Naive thymus-derived CD4-positive, alpha-beta T cell (primary cell): ENCODE measurements at places on chromosomes 4 and X. TPM values are rescaled to one million over a fixed set of nuclear protein-coding genes. Genes with fewer than 3 reads are reported as not detected.

Gene FAM9B
- total RNA-seq: not detected in 2 replicates

Gene TCEAL9
- total RNA-seq: 1.0 TPM

DNA sequence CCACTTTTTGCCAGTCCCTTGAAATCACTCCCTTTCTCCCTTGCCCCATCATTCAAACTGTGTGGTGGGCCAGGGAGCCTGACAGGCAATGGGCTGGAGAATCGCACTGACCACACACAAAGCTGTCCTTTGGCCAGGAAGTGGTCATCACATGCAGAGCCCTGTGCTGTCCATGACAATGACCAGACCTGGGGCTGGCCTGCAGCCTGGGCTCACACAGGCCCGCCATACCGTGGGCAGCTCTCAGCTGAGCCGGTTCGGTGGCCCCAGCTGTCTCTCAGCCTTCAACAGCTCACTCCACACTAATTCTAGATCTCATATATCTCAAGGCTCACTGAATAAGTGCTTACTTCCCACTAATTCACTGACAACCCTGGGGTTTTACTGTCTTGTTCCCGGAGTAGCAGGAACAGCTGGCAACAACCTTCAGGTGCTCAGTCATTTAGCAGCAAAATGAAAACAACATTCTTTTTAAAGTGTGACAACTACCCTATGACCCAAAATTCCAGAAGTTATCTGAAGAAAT is 48.0 kb downstream of the USP46 start:
- no peaks in the 10 kb centered on the region for H3K36me3 ChIP-seq
- H3K27ac ChIP-seq: no peak overlapping the region
- no peak for DNase-seq
- H3K27me3 ChIP-seq: no peaks in the 10 kb centered on the region

GRCh38 chr4:107299646-107300045 is 263.5 kb upstream of the DKK2 start:
- no peak overlapping the region for H3K27ac ChIP-seq
- no peak for DNase-seq
- no peak overlapping the region for H3K4me3 ChIP-seq
- H3K4me1 ChIP-seq: no peaks in the 10 kb centered on the region
- H3K27me3 ChIP-seq: no peaks in the 10 kb centered on the region
- H3K36me3 ChIP-seq: no peaks in the 10 kb centered on the region

DNA sequence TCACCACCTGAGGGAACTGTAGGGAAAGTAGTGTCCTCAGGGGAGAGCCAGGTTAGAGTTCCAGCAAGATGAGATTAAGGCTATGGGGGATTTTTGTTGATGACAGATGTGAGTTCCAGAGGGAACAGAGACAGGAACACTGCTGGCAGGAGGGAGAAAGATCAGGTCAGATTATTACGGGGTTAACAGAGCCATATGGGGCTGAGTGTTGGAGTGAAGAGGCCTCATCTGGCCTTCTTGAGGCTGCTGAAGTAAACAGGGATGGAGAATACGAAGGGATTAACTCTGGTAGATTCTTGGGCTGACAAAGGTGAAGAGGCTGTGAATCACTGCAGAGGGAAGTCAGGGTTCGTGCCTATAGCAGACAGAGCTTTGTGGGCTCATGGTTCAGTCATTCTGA is 47.9 kb upstream of the POU4F2 start:
- no peak overlapping the region for H3K27ac ChIP-seq
- no peak overlapping the region for H3K4me3 ChIP-seq
- H3K4me1 ChIP-seq: no peaks in the 10 kb centered on the region

DNA sequence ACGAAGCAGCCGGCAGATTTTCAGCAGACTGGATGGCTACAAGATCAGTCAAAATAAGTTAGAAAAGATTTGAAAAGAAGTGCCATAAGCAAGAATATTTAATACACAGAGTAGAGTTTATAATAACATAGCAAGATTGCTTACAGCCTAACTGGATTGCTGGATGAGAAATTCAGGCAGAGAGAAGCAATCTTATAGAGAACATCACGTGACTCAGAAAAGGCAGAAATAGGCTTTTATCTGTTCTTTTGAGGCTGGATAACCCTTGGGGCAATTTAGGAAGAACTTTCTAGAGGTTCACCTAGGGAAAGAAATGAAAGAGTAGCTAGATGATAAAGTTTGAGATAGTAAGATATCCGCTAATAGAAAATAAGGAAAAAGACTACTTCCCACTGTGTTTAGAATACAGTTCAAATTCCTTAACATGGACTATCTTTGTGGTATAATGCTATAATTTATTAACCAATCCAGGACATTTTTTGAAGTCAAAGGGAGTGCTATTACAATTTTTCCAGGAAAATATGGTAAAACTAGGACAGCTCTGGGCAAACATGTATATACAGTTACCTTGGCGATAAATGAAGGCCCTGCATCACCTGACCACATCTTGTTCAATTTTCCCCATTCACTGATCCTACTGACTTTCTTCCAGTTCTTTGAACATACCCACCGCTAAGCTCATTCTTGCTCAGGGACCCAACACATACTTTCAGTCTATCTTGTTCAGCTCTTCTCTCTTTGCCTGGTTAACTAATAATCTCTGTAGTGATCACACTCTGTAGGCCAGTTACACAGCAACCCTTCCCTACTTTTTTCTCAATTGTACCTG is 12.7 kb upstream of the SPCS3 start:
- DNase-seq: no peak
- no peaks in the 10 kb centered on the region for H3K27me3 ChIP-seq
- H3K4me3 ChIP-seq: no peak overlapping the region
- no peaks in the 10 kb centered on the region for H3K36me3 ChIP-seq

Gene TMEM164
- total RNA-seq: 16.3 TPM

GRCh38 chrX:20361890-20362262 is 95.2 kb upstream of the RPS6KA3 start:
- DNase-seq: no peak
- H3K27me3 ChIP-seq: no peaks in the 10 kb centered on the region
- H3K4me3 ChIP-seq: no peak overlapping the region
- H3K4me1 ChIP-seq: no peaks in the 10 kb centered on the region
- H3K36me3 ChIP-seq: no peaks in the 10 kb centered on the region

- no peak for DNase-seq
- H3K4me3 ChIP-seq: no peak overlapping the region
- H3K27ac ChIP-seq: no peak overlapping the region
Observed at GRCh38 chr4:103011378-103012025, 8.0 kb downstream of the SLC9B1 start.

Gene PIR
- 4.6 and 6.0 TPM in 2 replicates for total RNA-seq

DNA sequence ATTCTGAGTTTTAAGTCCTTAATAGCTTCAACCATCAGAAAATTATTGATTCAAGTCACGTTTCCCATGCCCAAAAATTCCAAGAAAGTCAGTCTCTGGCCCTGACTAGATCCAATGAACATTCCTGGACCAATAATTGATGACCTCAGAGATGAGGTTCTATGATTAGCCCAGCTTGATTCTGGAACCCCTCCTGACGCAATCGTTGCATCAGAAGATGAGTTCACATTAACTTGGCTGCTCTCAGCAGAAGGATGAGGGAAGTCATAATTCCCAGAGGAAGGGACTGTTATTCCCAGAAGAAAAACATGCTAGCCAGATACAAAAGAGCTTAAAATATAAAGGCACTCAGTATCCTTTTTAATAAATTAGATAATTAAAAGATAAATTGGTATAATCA is 34.3 kb upstream of the CPEB2 start:
- no peaks in the 10 kb centered on the region for H3K4me1 ChIP-seq
- no peaks in the 10 kb centered on the region for H3K36me3 ChIP-seq
- no peak overlapping the region for H3K27ac ChIP-seq

Gene PABPC5
- not detected for total RNA-seq

DNA sequence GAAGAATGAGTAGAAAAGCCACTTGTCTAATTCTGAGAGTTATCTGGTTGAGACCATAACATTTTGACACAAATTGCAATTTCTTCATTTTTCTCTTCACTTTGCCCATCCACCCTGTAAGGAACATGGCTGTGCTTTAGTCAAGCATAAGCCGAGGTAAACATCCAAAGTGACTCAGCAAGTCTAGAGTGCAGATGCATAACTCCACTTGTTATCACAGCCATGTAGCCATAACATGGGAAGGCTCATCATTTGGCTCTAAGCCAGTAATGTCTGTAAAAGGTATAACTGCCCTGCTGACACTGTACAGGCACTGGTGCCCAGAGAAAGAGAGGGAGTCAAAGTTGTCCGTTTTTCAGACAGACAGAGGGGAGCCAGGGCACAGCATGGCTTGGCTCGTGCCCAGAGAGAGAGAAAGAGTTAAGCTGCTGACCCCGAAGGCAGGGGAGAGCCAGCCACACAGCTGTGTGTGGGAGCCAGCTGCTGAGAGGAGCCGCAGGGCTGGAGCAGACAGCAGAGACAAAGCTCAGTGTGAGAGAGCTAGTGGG is 76.9 kb upstream of the EXOC1L start:
- DNase-seq: no peak
- no peak overlapping the region for H3K4me3 ChIP-seq
- H3K27me3 ChIP-seq: no peaks in the 10 kb centered on the region
- H3K4me1 ChIP-seq: no peaks in the 10 kb centered on the region

DNA sequence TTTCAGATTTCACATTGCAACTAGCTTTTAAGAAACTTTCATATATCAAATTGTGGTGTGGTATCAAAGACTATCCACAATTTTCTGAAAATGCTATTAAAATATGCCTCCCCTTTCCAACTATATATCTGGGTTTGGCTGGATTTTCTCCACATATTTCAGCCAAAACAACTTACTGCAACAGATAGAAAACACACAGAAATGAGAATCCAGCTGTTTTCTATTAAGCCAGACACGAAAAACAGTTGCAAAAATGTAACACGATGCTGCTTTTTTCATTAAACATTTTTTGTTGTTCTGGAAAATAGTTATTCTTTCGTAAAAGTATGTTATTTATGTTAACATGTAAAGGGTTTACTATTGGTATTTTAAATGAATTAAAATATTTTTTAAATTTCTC is 33.1 kb downstream of the DCTD start:
- DNase-seq: no peak
- no peaks in the 10 kb centered on the region for H3K27me3 ChIP-seq
- no peaks in the 10 kb centered on the region for H3K4me1 ChIP-seq
- no peaks in the 10 kb centered on the region for H3K36me3 ChIP-seq

DNA sequence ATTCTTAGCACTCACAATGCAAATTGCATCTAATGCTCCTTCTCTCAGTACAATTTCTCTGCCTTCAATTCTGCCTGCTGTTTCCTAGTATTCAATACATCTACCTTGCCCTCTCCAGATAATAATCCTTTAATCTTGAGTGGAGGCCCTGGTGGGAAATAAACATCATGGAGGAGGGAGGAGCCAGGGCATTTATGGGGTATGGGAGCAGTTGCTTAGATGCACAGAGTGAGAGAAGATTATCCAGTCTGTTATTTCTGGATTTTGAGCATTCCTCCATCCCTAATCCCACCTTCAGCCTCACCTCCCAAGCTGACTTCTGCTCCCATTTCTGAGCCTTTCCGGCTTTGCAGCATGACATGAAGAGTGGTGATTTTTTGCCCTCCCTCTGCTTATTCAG is 127.9 kb upstream of the PPP3CA start:
- no peaks in the 10 kb centered on the region for H3K4me1 ChIP-seq
- no peaks in the 10 kb centered on the region for H3K27me3 ChIP-seq
- no peak overlapping the region for H3K27ac ChIP-seq
- no peak overlapping the region for H3K4me3 ChIP-seq

GRCh38 chrX:65017451-65017850 is 41.2 kb upstream of the ZC4H2 start:
- no peak for DNase-seq
- H3K27ac ChIP-seq: no peak overlapping the region
- H3K4me1 ChIP-seq: no peaks in the 10 kb centered on the region
- no peaks in the 10 kb centered on the region for H3K27me3 ChIP-seq
- no peak overlapping the region for H3K4me3 ChIP-seq

Gene TRIM75
- total RNA-seq: not detected

GRCh38 chrX:42241421-42241820 is 318.1 kb upstream of the CASK start:
- no peaks in the 10 kb centered on the region for H3K36me3 ChIP-seq
- no peaks in the 10 kb centered on the region for H3K4me1 ChIP-seq
- H3K27me3 ChIP-seq: no peaks in the 10 kb centered on the region
- H3K4me3 ChIP-seq: no peak overlapping the region

Gene PPARGC1A
- not detected for total RNA-seq

GRCh38 chrX:15737190-15737958 is 696 bp upstream of the CA5B start:
- no peaks in the 10 kb centered on the region for H3K27me3 ChIP-seq
- H3K27ac ChIP-seq: peak overlapping the region; percentile 72
- peaks cover 3% of the 10 kb centered on the region for H3K36me3 ChIP-seq
- no peak for DNase-seq

Gene TXK
- 128 TPM for total RNA-seq

DNA sequence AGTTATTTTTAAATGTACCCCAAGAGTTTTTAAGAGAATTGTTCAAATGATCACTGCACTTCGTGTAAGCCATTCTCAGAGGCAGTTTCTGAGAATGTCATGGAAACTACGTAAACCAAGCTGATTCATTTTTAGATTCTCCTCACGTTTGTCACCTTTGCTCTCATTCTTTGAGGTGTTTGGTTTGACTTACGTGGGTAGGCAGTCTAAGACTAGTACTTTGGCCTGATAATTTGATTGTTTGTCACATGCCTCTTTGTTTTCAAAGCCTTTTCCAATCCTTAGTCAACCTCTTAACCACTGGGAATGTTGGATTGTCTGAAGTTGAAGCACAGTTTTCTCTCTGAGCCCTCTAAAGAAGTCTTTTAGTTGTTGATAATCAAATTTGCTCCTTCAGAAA is 10.5 kb downstream of the SEPTIN11 start:
- H3K4me1 ChIP-seq: no peaks in the 10 kb centered on the region
- no peak overlapping the region for H3K4me3 ChIP-seq
- no peaks in the 10 kb centered on the region for H3K27me3 ChIP-seq
- H3K27ac ChIP-seq: no peak overlapping the region

Gene ENAM
- total RNA-seq: not detected

GRCh38 chrX:39854772-39855747 is 242.7 kb downstream of the BCOR start:
- peak overlapping the region; percentile 62 for H3K4me3 ChIP-seq
- no peaks in the 10 kb centered on the region for H3K36me3 ChIP-seq
- DNase-seq: peak; percentile 69

Gene CXCL11
- not detected for total RNA-seq

Gene BTK
- total RNA-seq: 52.1 TPM

Gene CT45A10
- total RNA-seq: not detected

Gene ABCD1
- total RNA-seq: 17.6 and 18.4 TPM in 2 replicates

Gene POF1B
- 0.35 TPM for total RNA-seq

Gene TXLNG
- 23.1 TPM for total RNA-seq

DNA sequence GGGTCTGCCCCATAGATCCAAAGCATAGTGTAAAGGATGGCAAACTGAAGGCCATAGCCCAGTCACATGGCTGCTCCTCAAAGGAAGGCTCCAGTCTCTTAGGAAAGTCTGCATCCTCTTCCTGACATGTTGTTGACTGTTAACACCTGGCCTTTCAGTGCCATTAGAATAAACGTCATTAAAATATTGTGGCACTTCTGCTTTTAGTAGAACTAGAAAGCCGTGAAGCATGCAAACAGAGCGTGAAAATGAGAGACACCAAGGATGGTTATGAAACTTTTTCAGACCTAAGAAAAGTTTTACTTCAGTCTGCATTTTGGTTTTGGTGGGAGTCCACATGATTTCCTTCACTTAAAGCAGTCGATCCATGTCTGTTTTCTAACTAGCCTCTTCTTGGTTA is 41.1 kb upstream of the AFF2 start:
- H3K27me3 ChIP-seq: no peaks in the 10 kb centered on the region
- DNase-seq: no peak
- no peak overlapping the region for H3K27ac ChIP-seq
- no peaks in the 10 kb centered on the region for H3K36me3 ChIP-seq

Gene GLRA3
- not detected for total RNA-seq

Gene SLIT2
- total RNA-seq: not detected

- H3K36me3 ChIP-seq: no peaks in the 10 kb centered on the region
- no peaks in the 10 kb centered on the region for H3K27me3 ChIP-seq
- H3K4me1 ChIP-seq: no peaks in the 10 kb centered on the region
- no peak overlapping the region for H3K4me3 ChIP-seq
- DNase-seq: no peak
Observed at GRCh38 chr4:33255094-33255493, 2534.9 kb downstream of the PCDH7 start.
